NCI-H1417 treated with DMSO at 0.1 percent for 48 hours (cell line): ENCODE measurements at places on chromosomes 1 and 21.

GRCh38 chr1:62286786-62287224 lies 32.4 kb downstream of the KANK4 start:
- no peak for DNase-seq

DNA sequence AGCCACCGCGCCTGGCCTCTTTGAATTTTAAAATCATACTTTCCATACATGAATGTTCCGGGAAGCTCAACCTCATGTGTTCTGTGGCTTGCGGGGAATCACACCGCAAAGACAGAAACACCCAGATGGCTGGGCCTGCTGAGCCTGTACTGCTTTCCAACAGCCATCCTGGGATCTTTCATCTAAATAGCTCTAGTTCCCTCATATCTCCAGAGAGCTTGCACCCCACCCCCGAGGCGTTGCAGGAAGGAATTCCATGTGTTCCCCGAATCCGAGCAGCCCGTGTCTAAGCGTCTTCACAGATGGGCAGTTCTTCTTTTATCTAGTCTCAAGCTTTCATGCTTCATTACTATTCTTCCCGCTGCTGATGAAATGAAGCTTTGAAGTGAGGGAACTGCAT lies 66.4 kb downstream of the IGSF21 start:
- no peak for DNase-seq

GRCh38 chr1:201845331-201846083 lies 16.6 kb downstream of the IPO9 start:
- no peak for DNase-seq

- no peak for DNase-seq
Observed at GRCh38 chr1:229664133-229664689, 38.2 kb downstream of the URB2 start.

DNA sequence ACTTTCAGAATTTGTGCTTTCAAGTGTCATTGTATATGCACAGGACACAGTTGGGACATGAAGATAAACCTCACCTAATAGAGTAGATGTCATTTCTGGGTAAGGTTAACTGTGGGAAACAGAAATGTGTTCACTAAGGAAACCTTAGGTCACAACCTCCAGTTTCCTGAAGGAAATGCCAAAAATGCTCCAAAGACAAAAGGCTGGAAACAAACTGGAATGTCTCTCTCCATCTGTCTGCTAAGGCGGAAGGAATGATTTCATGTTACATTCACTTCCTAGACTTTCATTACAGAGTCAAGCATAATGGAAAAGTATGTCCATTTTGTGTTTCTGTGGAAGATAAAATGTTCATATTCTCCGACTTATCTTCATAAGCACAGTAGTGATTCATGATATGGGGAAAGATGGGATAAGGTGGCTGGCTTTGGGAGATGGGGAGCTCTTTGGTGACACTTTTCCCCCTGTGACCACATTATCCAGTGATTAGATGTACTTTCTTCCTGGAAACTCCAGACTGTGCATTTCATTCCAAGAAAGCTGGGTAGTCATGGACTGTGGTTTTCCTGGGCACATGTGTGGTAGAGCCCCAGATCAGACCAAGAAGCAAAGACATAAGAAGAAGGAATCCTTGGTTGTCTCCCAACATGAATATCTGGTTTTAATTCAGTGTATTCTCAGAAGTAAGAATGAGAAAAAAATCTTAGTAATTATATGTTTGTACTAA lies 5.7 kb downstream of the S1PR1 start:
- DNase-seq, result no peak

- DNase-seq, result no peak
Observed at GRCh38 chr1:217253351-217253750, 377.5 kb downstream of the GPATCH2 start.

- no peak for DNase-seq
Observed at GRCh38 chr1:31624731-31625514, 7.4 kb downstream of the HCRTR1 start.

- no peak for DNase-seq
Observed at GRCh38 chr1:40352126-40352525, 21.4 kb upstream of the SMAP2 start.

GRCh38 chr1:245434280-245434679 lies 279.5 kb downstream of the KIF26B start:
- DNase-seq, result no peak

DNA sequence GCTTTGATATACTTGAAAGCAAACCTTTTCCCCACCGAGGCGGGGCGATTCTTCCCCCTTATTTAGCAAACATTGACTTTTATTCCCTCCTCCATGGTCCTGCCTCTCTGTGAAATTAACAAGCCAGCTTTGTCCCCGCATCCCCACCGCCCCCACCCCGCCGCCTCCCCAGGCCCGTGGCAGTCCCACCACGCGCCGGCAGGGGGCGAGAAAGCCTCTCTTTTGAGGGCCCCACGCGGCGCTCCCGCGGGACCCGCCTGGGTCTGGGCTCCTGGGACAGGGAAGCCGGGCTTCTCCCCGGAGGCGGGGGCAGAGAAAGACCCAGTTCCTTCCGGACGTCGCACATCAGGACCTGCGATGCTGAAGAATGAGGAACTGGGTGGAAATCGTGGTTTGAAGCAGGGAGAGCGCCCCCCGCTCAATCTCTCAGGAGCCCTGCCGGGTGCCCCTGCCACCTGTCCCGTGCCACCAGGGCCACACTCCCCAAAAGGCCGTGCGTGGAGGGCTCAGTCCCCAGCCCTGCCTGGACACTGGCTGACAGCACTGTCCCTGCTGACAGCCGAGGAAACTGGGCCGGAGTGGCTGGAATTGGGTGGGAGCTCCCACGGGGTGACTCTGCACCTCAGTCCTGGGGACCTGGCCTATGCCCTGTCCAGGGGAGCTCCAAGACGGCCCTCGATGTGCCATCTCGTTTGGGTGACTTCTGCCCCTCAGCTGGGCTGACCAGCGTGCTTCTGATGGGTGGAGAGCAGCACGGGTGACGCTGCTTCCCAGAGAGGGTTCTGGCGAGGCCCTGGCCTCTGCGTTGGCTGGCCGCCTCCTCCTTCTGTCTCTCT lies 8.6 kb upstream of the ACTRT2 start:
- DNase-seq, result no peak

DNA sequence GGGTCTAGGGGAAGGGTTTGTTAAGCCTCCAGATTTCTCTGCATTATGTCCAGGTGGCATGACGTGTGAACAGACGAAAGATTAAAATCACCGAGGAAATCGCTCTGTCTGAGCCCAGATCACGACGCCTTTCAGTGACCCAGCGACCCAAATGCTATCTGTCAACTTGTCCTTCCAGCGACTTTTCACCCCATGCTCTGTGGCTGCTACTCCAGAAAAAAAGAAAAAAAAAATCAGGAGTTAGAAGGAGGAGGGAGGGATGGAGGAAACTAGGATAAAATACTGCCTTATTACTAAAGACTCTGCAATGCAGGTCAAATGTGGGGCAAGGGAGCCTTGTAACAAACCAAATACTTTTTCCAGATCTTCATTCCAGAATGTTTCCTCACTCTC lies 352.0 kb downstream of the NUF2 start:
- DNase-seq, result no peak

GRCh38 chr1:31705080-31705866 lies 1.5 kb upstream of the COL16A1 start:
- DNase-seq, result no peak

DNA sequence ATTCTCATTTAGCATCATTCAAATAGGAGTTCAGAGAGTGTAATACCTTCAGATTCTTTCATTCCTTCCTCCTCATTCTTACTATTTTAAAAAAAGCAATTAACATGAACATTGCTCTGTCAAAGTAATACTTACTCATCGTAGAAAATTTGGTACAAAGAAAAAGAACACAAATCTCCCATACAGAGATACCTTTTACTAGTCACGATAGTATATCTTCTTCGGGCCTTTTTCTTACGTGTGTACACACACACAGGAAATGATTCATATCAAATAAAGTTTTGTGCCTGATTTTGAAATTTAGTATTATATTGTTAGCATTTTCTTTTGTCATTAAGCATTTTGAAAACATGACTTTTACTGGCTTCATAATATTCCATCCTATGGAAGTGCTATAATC lies 52.9 kb downstream of the NCF2 start:
- no peak for DNase-seq
